ENCODE measurements at places on chromosomes 5 and 9.

- no peak for DNase-seq
These were observed 12.6 kb downstream of the ISL1 start for GRCh38 chr5:51395666-51396356.

GRCh38 chr5:170636206-170636605 lies 132.4 kb downstream of the KCNIP1 start:
- no peak for DNase-seq

DNA sequence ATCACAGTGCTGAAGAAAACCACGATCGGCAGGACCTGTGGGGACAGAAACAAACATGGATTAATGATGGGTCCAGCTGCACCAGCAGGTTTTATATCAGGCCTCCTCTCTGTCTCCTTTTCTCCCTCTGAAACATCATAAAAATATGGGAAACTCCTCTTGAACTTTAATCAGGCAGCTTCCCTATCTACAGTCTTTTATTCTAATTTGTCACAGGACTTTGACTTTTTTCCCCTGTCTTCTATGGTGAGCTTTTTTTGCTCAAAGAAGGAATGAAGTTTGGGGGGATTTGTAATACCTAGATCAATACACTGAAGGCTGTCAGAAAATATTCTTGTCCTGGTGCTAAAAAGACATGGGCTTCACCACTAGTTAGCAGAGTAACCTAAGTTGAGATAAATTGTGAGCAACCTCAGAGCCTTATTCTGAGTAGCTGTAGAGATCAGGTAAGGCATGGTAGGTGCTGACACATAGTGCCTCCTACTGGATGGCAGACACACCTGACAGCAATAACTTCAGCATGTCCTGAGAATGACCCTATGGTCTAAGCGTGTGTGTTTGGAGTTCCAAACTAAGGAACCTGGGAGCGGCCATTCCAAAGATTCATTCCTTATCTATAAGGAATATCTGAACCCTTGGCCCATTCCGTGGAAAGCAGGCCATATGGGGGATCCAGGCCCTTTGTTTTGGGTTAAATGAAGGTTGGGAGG lies 46.2 kb downstream of the SLC28A3 start:
- no peak for DNase-seq

DNA sequence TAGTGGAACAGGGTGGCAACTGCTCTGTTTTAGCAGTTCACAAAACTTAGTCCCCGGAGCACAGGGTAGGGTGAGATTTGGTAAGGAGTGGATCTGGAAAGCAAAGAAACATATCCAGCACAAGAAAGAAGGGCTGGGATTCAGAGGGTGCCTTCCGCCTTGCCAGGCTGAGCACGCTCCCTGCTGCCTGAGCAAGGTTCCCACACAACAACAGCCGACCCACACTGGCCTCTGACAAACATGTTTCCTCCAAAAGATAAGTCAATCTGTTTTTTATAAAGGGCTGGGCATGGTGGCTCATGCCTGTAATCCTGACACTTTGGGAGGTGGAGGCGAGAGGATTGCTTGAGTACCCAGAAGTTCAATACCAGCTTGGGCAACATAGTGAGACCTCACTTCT lies 45.8 kb downstream of the RAB3C start:
- no peak for DNase-seq

GRCh38 chr9:86096386-86096785 lies 3.0 kb downstream of the GOLM1 start:
- no peak for DNase-seq

DNA sequence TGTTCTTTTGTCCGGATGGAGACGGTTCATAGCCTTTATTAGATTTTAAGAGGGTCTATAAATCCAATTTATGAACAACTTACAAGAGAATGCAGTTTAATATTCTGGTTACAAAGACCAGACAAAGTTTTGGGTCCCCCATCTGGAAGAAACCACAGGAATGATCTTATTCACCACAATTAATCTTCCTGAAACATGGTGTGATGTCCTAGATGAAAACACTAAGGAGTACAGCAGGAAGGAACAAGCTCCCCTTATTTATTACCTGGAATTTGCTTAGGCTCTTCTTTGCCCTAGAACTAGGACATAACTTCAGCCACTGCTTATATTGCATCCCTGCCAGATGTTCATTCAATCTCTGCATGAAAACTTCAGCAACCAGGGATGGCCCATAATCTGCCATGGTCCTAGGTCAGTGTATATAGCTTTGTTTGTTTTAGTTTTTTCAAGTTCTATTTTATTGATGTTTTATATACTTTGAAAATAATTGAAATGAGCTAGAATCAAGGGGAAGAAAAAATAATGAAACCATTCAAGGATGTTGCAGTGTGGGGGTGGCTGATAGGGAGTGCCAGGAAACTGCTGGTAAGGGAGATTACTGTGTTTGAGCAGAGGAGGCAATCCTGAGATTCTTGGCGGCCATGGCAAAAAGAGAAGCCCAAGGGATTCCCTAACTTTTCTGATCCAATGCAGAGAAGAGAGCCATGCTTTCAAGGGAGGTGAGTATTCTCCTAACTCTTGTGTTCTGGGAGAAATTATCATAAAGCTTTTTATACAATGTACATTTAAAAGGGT lies 16.8 kb downstream of the TXNDC8 start:
- DNase-seq, result no peak

DNA sequence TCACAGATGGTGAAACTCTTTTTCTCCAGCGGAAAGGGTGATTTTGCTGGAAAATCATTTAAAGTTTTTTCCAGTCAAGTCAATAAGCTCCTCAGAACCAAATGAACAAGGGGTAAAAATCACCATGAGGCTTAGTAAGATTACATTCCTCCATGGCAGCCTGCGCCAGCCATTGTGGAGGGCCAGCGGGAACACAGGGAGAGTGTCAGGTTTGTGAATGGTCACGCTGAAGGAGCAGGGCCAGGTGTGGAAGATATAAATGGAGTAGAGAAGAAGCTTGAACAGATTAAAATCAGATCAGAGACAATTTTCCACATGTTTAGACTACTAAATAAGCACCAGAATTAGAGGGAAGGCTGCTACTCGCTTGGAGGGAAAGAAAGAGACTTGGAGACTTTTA lies 208.8 kb downstream of the NR3C1 start:
- DNase-seq, result no peak

GRCh38 chr5:2909035-2909434 lies 157.6 kb upstream of the IRX2 start:
- DNase-seq, result no peak

GRCh38 chr9:81611664-81612063 lies 77.7 kb downstream of the TLE1 start:
- no peak for DNase-seq

GRCh38 chr5:100469767-100470166 lies 65.4 kb upstream of the FAM174A start:
- DNase-seq, result no peak

GRCh38 chr5:179229331-179229831 lies 115.9 kb downstream of the ADAMTS2 start:
- DNase-seq, result peak; percentile 7

- DNase-seq, result peak; percentile 38
These were observed 273.5 kb upstream of the PTGER4 start for GRCh38 chr5:40405996-40406740.

- no peak for DNase-seq
These were observed 61.7 kb downstream of the TRIO start for GRCh38 chr5:14204785-14205321.

GRCh38 chr9:83013867-83014605 lies 48.9 kb downstream of the RASEF start:
- DNase-seq, result no peak

- DNase-seq, result no peak
These were observed 92.6 kb downstream of the RIC1 start for GRCh38 chr9:5721279-5722087.

GRCh38 chr5:36590513-36591286 lies 15.7 kb upstream of the SLC1A3 start:
- no peak for DNase-seq

- no peak for DNase-seq
These were observed 12.0 kb downstream of the ENHO start for GRCh38 chr9:34510497-34511468.

GRCh38 chr5:60540856-60541805 lies 158.8 kb downstream of the DEPDC1B start:
- no peak for DNase-seq

DNA sequence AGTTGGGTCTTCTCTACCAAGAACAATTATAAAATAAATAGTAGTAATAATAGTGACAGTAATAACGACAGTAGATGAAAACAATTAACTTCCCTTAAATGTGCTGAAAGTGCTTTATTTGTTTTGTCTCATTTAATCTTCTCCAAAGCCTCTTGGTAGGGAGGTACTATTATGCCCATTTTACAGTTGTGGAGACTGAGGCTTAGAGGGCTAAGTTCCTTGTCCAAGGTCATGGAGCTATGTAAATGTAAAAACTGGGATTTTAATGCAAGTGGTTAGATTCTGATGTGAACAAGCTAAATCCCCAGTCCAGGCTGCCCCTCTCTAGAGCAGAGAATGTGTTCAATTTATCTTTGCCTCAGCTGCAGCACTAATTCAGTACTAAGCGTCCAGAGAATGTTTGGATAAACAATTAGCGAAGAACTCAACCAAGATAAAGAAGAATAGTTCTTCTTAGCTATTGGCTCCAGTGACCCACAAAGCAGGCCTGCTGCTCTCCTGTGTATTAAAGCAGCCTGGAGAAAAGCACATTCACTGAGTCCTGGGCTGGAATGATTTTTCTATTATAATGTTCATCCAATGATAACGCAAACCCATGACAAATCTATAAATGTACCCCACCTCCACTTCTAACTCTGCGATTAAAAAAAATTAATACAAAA lies 68.8 kb downstream of the NPR3 start:
- DNase-seq, result no peak

- DNase-seq, result no peak
These were observed 337.1 kb upstream of the MPDZ start for GRCh38 chr9:13616491-13617035.

GRCh38 chr9:69637193-69637816 lies 34.9 kb downstream of the APBA1 start:
- no peak for DNase-seq

GRCh38 chr9:14246951-14247350 lies 67.0 kb downstream of the NFIB start:
- DNase-seq, result no peak

DNA sequence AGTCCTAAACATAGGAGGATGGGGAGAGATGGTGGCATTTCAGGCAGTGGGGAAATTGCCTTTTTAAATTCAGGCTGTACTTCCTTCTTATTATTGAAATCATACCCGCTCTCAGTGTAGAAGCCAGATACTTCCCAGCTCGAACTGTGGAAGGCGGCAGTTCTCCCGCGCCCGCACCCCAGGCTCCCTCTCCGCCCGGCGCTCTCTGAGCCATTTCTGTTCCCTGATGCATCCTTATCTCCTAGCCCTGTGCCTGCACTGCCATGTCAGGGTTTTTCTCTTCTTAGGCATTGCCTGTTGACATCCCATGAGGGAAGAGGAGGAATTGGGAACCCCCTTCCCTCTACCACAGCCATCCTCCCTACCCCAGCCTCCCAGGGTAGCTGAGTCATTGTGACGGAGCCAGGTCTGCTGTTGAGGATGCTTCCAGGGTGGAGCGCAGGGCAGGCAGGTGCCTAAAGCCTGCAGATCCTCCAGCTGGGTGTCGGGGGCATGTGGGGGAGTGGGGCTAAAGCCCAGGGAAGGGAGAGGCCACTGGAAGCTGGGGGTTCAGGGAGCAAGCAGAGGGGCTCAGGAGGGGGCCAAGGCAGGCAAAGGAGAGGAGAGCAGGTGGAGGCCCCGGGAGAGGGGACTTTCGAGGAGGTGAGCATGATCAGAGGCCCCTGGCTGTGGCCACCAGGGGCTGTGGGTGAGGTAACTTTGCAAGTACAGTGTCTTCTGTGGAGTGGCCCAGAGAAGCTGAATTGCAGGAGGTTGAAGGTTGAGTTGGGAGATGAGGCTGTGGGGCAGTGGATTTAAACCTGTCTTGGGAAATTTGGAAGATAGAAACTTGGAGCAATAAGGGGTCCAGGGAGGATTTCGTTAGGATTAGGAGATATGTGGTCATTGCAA lies 16.2 kb downstream of the LAMC3 start:
- no peak for DNase-seq

- no peak for DNase-seq
These were observed at the start of gene TMEM252 for GRCh38 chr9:68540712-68541535. Gene TMEM252 (minus strand): TSS chr9:68540883. CDS start chr9:68540814, 69 bp downstream.

GRCh38 chr5:133256276-133256675 lies 204.5 kb downstream of the HSPA4 start:
- DNase-seq, result no peak

DNA sequence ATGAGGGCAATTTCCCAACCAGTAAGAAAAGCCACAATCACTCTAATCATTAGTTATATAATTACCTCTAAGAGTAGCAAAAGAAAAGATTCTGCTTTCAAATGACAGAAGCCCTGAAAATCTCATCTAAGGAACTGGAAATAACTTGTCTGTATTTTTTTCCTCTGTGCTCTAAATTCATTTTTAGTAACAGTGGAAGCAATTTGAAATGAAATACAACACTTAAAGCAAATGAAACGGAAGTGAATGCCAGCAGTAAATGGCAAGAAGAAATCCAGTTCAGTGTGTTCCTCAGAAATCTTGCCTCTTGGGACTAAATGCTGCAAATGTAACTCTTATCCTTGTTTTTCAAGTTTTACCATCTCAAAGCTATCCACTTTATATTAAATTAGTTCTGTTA lies 294.9 kb downstream of the TAF11L14 start:
- no peak for DNase-seq

GRCh38 chr5:87138091-87138805 lies 129.4 kb upstream of the RASA1 start:
- DNase-seq, result no peak

- DNase-seq, result no peak
These were observed 356.9 kb downstream of the NFIB start for GRCh38 chr9:13957089-13957488.

GRCh38 chr5:138337685-138338410 lies at the start of gene FAM53C:
Gene FAM53C (plus strand): TSS chr5:138338266. CDS start chr5:138341336, 3,070 bp downstream.
- DNase-seq, result peak; percentile 95

DNA sequence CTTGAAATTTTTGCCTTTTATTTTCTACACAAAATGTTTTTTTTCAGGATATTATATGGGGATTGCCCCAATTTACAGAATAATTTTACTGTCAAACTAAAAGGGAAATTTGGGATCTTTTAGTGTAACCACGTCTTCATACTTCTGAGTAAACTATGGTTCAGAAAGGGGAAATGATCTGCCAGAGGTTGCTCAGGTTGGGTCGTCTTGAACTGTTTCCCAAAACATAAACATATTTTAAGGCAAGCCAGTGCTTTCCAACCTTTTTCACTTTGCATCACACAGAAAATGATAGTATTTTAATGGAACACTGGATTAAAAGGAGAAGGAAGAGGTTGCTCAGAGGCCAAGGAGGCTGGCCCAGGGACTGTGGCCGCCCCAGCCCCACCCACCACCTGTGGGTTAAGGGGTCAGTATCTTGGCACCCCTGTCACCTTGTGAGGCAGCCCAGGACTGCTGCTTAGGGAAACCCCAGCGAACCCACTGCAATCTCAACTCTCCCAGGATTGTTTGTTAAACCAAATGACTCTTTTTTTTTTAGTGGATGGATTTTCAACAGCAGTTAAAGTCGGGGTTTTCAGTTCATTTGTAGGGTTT lies 142.7 kb upstream of the DHFR start:
- no peak for DNase-seq

Data from CD4-positive, alpha-beta T cell treated with Interleukin-4 for 1 hour (primary cell).